ENCODE measurements at places on chromosomes 3 and 15. TPM values are rescaled to one million over a fixed set of nuclear protein-coding genes. Genes with fewer than 3 reads are reported as not detected.
A peak's percentile ranks its signal among the peaks of the same experiment; 100 is the strongest.

The NRG4 gene
- not detected for polyA plus RNA-seq

The A4GNT gene
- not detected for polyA plus RNA-seq

- no peaks in the 10 kb centered on the region for H3K27me3 ChIP-seq
- DNase-seq, result no peak
- H3K36me3 ChIP-seq, result no peaks in the 10 kb centered on the region
- H3K4me3 ChIP-seq, result no peak overlapping the region
- no peak overlapping the region for H3K27ac ChIP-seq
Measured at GRCh38 chr3:15903759-15904720, 106.3 kb upstream of the ANKRD28 start.

- no peak for DNase-seq
- no peak overlapping the region for H3K4me3 ChIP-seq
- H3K4me1 ChIP-seq, result no peaks in the 10 kb centered on the region
- no peaks in the 10 kb centered on the region for H3K36me3 ChIP-seq
Measured at GRCh38 chr3:75951941-75952340, 166.6 kb upstream of the ZNF717 start.

GRCh38 chr15:60070838-60071493 lies 66.9 kb downstream of the FOXB1 start:
- no peak overlapping the region for H3K4me3 ChIP-seq
- DNase-seq, result no peak
- no peaks in the 10 kb centered on the region for H3K4me1 ChIP-seq
- H3K27ac ChIP-seq, result no peak overlapping the region
- H3K36me3 ChIP-seq, result no peaks in the 10 kb centered on the region

The ZNF80 gene
- not detected for polyA plus RNA-seq

- H3K4me3 ChIP-seq, result no peak overlapping the region
- H3K27ac ChIP-seq, result no peak overlapping the region
- DNase-seq, result no peak
- H3K36me3 ChIP-seq, result no peaks in the 10 kb centered on the region
- H3K4me1 ChIP-seq, result peaks cover 3% of the 10 kb centered on the region
Measured at GRCh38 chr3:125152951-125153350, 59.6 kb downstream of the SLC12A8 start.

GRCh38 chr15:69603369-69604071 lies 150.9 kb downstream of the RPLP1 start:
- H3K4me3 ChIP-seq, result no peak overlapping the region
- DNase-seq, result no peak
- no peaks in the 10 kb centered on the region for H3K4me1 ChIP-seq
- no peak overlapping the region for H3K27ac ChIP-seq
- H3K36me3 ChIP-seq, result no peaks in the 10 kb centered on the region
- no peaks in the 10 kb centered on the region for H3K27me3 ChIP-seq

The P2RY12 gene
- not detected for polyA plus RNA-seq

GRCh38 chr15:38600236-38600635 lies 35.6 kb upstream of the RASGRP1 start:
- no peaks in the 10 kb centered on the region for H3K4me1 ChIP-seq
- peaks cover 14% of the 10 kb centered on the region for H3K27me3 ChIP-seq
- no peak overlapping the region for H3K27ac ChIP-seq
- H3K36me3 ChIP-seq, result no peaks in the 10 kb centered on the region
- no peak overlapping the region for H3K4me3 ChIP-seq
- DNase-seq, result no peak

DNA sequence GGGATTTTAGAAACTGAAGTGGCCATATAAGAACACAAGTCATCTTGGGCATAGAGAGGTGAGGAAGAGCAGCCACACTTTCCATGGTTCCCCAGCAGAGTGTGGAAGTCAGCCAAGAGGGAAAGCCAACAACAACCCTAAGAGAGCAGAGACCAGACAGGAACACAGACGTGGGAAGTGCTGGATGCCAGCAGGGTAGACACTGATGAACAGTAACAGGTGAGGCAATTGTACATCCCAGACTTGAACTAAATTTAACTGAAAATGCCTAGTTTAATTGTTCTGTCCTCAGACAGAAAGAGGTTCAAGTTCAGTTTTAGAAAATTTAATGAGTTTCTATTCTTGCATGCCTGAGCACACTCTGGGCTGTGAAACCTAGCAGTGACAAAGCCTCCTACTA lies 212.1 kb downstream of the ATP8B4 start:
- no peak overlapping the region for H3K27ac ChIP-seq
- no peaks in the 10 kb centered on the region for H3K27me3 ChIP-seq
- no peaks in the 10 kb centered on the region for H3K36me3 ChIP-seq
- no peak for DNase-seq
- H3K4me3 ChIP-seq, result no peak overlapping the region
- no peaks in the 10 kb centered on the region for H3K4me1 ChIP-seq

- no peak for DNase-seq
- no peaks in the 10 kb centered on the region for H3K4me1 ChIP-seq
- peaks cover 3% of the 10 kb centered on the region for H3K36me3 ChIP-seq
Measured at GRCh38 chr3:106231086-106231485, 362.3 kb upstream of the CBLB start.

The TNFSF10 gene
- 0.10 TPM for polyA plus RNA-seq

The MKRN3 gene
- polyA plus RNA-seq, result 4.7 TPM

The RBPMS2 gene
- polyA plus RNA-seq, result 6.5 TPM

The NOX5 gene
- polyA plus RNA-seq, result 0.05 TPM

The UMPS gene
- polyA plus RNA-seq, result 25.1 TPM

DNA sequence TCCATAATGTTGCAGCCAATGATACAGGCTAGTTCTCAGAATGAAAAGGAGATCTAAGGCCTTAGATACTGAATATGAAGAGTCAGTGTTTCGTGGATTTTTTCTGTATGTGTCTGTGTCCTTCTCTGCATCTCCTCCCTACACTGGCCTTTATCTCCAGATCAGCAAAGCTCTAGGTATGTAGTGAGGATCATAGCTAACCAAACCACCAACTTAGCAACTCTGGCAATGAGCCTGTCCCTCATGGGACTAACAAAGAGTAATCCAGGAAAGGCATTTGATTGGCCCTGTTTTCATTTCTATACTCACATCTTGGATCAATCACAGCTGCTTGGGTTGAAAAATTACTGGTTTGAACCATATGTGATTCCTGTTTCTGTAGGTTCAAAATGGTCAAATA lies 18.6 kb upstream of the CNTN3 start:
- no peak overlapping the region for H3K4me3 ChIP-seq
- H3K4me1 ChIP-seq, result no peaks in the 10 kb centered on the region
- no peak overlapping the region for H3K27ac ChIP-seq
- DNase-seq, result no peak

GRCh38 chr3:175208326-175208725 lies 349.2 kb downstream of the NAALADL2 start:
- H3K27me3 ChIP-seq, result no peaks in the 10 kb centered on the region
- no peaks in the 10 kb centered on the region for H3K4me1 ChIP-seq
- no peaks in the 10 kb centered on the region for H3K36me3 ChIP-seq
- H3K4me3 ChIP-seq, result no peak overlapping the region
- H3K27ac ChIP-seq, result no peak overlapping the region
- no peak for DNase-seq

DNA sequence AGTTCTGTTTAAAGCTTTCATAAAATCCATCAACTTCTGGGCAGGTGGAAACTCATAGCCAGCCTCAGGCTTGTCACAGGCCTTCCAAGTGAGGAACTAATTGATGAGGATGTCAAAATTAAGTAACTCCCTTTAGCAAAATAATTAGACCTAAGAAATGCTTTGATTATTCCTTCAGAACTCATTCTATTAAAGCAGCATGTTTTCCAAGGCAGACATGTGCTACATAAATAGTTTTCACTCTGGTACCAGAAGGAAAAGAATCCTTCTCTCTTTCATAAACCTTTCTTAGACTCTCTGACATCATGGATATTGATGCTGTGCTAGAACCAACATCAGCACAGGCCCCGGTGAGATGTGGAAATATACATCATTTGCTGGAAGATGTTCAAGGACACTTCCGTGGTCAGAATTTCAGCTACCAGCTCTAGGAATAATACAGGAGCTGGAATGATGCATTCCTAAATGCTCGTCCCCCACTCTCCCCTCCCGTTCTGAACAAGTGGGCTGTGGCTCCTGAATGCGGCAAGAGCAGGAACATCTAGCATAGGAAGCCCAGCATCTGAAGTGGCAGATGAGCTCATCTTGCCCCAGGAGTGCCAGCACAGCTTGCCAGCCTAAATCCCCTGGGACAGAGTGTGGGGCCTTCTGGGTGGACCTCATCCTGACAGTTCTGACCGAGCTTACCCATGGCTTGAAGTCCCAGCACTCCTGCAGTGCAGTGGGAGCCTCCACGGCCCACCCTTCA lies 82.4 kb downstream of the WWTR1 start:
- H3K27ac ChIP-seq, result peak overlapping the region; percentile 100
- H3K4me3 ChIP-seq, result no peak overlapping the region
- H3K27me3 ChIP-seq, result no peaks in the 10 kb centered on the region
- DNase-seq, result no peak
- peaks cover 82% of the 10 kb centered on the region for H3K4me1 ChIP-seq

- DNase-seq, result no peak
- H3K4me3 ChIP-seq, result no peak overlapping the region
- no peaks in the 10 kb centered on the region for H3K4me1 ChIP-seq
Measured at GRCh38 chr15:86556396-86557017, 476.8 kb downstream of the AGBL1 start.

The CIP2A gene
- 6.9 TPM for polyA plus RNA-seq

DNA sequence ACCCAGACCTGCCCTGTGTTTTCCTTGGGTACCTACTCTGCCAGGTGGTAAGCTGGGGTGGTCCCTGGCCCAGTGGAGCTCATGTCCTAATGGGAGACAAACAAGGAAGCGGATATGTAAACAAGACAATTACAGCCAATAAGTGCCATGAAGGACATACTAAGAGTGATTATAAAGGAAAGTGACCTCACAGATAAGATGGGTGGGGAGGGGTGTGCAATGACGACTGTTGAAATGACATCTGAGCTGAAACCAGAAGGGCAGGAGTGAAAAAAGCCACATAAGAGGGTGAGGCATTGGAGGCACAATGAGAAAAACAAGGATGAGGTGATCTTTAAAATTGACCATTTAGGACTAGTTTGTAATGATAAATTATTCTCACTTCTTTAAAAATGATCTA lies 336.2 kb upstream of the IL12A start:
- peaks cover 8% of the 10 kb centered on the region for H3K4me1 ChIP-seq
- H3K4me3 ChIP-seq, result no peak overlapping the region
- no peak overlapping the region for H3K27ac ChIP-seq
- no peaks in the 10 kb centered on the region for H3K36me3 ChIP-seq

- no peaks in the 10 kb centered on the region for H3K36me3 ChIP-seq
- H3K4me3 ChIP-seq, result no peak overlapping the region
- DNase-seq, result no peak
- H3K27ac ChIP-seq, result no peak overlapping the region
- H3K4me1 ChIP-seq, result peaks cover 2% of the 10 kb centered on the region
Measured at GRCh38 chr3:41836360-41837134, 125.4 kb downstream of the ULK4 start.

DNA sequence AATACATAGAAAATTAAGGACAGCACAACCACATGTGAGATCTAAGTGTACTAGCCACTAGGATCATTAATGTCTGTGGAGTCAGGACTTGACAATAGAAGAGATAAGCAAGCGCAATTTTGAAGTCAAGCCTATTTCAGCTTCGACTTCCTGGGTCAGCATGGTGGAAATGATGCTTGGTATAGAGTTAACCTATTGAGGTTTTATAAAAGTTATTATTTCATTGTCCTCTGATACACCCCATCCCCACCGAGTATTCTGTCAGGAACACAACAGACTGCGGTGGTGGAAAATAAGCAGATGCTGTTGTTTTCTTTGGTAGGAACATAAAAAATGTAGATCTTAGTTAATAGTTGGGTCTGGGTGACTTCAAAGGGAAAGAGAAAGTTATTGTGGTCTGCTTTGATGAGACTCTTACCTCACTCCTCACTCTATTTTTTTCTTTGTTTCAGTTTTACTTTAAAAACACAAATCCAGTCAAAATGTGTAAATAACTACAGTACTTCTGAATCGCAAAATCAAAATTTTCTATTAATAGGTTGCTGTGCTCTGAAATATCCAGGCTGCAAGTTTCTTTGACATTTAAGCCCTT lies 82.1 kb downstream of the IL5RA start:
- H3K4me3 ChIP-seq, result no peak overlapping the region
- no peaks in the 10 kb centered on the region for H3K36me3 ChIP-seq
- H3K4me1 ChIP-seq, result no peaks in the 10 kb centered on the region
- no peak overlapping the region for H3K27ac ChIP-seq
- no peaks in the 10 kb centered on the region for H3K27me3 ChIP-seq

DNA sequence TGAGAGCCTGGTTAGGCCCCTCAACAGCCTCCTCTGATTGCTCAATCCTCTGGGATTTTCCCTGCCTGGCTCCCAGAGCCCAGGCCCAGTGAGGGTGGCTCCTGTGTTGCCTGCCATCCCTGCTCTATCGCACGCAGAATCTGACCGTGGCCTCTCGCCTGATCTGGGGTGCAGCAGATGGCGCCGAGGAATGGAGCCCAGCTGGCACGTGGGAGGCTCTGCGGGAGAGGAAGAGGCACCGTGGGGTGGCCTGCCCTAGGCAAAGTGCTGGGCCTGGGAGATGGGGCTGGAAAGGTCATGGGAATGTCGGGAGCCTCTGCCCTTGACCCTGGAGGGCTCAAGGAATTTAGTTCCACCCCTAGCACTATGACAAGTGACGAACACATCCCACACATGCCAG lies 10.3 kb downstream of the SV2B start:
- no peak overlapping the region for H3K4me3 ChIP-seq
- DNase-seq, result no peak
- no peaks in the 10 kb centered on the region for H3K36me3 ChIP-seq
- no peak overlapping the region for H3K27ac ChIP-seq
- H3K4me1 ChIP-seq, result no peaks in the 10 kb centered on the region

- peaks cover 16% of the 10 kb centered on the region for H3K4me1 ChIP-seq
- no peak overlapping the region for H3K4me3 ChIP-seq
- no peaks in the 10 kb centered on the region for H3K36me3 ChIP-seq
- DNase-seq, result no peak
Measured at GRCh38 chr3:133362539-133362938, 37.3 kb upstream of the BFSP2 start.

DNA sequence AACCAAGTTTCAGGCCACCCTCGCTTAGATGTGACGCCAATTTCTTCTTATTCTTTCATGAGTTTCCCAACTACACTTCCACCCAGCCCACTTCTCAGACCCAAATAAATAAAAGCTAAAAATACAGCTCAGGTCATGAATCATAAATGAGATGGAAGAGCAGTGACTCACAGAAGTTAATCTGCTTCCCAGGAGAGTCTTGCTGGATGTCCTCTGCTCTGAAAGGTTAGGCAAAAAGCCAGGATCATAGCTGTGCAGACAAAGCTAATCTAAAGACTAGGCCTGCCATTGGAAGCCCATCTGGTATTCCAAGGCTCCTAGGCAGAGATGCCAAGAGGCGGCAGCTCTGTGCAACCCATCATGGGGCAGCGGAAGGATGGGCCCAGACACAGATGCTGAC lies 24.1 kb downstream of the SHC4 start:
- no peak overlapping the region for H3K4me3 ChIP-seq
- H3K36me3 ChIP-seq, result no peaks in the 10 kb centered on the region
- H3K4me1 ChIP-seq, result no peaks in the 10 kb centered on the region
- peak overlapping the region; percentile 96 for H3K27ac ChIP-seq
- no peaks in the 10 kb centered on the region for H3K27me3 ChIP-seq

- no peaks in the 10 kb centered on the region for H3K4me1 ChIP-seq
- H3K27ac ChIP-seq, result no peak overlapping the region
- peak; percentile 24 for DNase-seq
- H3K36me3 ChIP-seq, result no peaks in the 10 kb centered on the region
Measured at GRCh38 chr15:96359616-96360521, 29.4 kb downstream of the NR2F2 start.
